HFFc6 (cell line): ENCODE measurements at places on chromosomes 13 and 19. TPM values are rescaled to one million over a fixed set of nuclear protein-coding genes. Genes with fewer than 3 reads are reported as not detected.

The CDX2 gene
- not detected in 3 replicates for total RNA-seq

- no peak for DNase-seq
Observed at GRCh38 chr13:59948686-59949085, 215.0 kb downstream of the DIAPH3 start.

The PMIS2 gene
- not detected in 3 replicates for total RNA-seq

The ZNF829 gene
- 2.5 to 3.2 TPM (median 2.9 TPM) in 3 replicates for total RNA-seq

GRCh38 chr19:33740811-33741396 lies 55.8 kb upstream of the KCTD15 start:
- no peak for DNase-seq
